ENCODE measurements at places on chromosomes 7 and 10.

DNA sequence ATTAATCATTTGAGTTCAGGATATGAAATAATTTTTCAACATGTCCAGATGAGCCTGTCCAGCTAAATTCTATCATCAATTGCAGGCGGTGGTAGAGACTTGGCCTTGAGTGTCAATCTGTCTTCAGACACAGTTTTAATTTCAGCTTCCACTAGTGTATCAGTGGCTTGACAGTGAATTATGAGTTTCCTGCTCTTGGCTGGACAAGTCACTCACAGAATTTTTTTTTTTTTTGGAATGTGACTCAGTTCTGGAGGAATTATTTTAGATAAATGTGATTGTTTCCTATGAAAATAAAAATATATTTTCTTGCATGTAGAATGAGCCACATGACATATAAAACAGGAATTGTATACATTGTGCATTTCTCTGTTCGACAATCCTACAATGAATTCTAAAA, 319.9 kb upstream of the AKR1E2 start:
- no peak for DNase-seq

- no peak for DNase-seq
These were observed 7.0 kb upstream of the RPEL1 start for GRCh38 chr10:103238506-103239252.

- no peak for DNase-seq
These were observed 125.9 kb upstream of the AKR1E2 start for GRCh38 chr10:4699950-4700730.

- DNase-seq: no peak
These were observed 11.8 kb upstream of the SGPL1 start for GRCh38 chr10:70803775-70804420.

DNA sequence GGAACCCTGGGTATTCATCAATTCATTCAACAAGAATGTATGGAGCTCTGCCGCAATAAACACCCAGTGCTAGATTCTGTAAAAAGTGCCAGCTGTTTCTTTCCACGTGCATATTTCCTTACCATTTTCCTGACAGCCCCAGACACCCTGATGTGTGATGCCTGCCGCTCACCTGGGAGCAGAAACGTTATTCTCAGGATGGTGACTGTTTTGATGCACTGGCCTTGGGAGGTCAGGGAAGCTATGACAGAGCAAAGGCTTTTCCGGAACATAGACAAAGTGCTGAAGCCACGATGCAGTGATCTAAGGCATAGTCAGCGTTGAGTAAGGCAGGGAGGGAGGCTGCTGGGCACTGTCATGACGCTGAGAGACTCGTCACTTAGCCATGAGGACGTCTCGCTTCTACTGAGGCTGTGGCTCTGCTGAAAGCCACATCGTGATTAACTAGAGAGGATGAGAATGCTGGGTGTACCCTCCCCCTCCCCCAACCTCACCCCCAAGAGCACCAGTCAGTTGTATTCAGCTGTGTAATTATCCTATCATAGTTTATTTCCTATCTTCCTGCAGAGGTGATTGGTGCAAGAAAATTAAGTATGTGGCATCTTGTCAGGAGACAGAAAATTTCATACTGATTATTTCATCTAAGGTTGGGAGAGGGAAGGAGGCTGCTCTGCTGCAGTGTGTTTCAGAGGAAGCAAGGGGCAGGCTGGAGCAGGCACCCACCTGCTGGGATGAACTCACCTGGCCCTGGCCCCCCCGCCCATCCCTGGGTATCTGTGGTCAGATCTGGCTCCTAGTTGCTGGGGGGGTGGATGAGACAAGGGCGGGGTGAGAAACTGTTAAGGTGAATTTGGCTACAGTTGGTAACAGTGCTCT, 48.8 kb upstream of the SMNDC1 start:
- DNase-seq: peak; percentile 62

DNA sequence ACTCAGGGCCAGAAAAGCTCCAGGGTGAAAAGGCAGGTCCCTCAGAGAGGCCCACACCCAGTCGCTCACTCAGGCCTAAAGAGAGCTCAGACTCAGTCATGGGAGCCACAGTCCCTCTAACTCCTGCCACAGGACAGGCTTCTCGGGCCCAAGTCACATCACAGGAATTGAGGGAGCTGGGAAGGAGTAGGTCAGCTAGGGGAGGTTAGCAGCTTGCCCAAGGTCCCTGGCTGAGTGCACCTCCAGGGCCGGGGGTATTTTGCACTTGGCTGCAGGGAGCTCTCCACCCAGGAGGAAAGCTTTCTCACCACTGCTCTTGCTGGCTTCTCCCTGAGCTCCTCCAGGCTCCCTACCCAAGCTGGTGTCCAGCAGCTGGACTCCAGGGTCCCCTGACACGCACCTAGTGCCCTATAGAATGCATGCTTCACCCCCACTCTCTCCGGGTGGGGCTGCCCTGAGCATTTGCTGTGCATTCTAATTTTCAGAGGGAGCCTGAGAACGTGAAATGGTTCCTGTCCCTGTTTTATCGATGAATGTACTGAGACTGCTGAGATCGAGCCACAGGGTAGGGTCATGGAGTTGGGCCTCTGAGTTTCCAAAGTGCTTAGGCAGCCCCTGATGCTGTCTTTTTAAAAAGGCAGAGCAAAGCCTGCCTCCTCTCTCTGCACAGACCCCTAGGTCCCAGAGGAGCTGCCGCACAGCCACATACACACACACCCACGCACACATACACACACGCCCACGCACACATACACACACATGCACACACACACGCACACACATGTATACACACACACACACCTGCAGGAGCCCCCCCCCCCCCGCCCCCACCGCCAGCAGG, 37.9 kb upstream of the RET start:
- no peak for DNase-seq

- DNase-seq: no peak
These were observed 78.0 kb upstream of the MACROH2A2 start for GRCh38 chr10:69974551-69975155.

DNA sequence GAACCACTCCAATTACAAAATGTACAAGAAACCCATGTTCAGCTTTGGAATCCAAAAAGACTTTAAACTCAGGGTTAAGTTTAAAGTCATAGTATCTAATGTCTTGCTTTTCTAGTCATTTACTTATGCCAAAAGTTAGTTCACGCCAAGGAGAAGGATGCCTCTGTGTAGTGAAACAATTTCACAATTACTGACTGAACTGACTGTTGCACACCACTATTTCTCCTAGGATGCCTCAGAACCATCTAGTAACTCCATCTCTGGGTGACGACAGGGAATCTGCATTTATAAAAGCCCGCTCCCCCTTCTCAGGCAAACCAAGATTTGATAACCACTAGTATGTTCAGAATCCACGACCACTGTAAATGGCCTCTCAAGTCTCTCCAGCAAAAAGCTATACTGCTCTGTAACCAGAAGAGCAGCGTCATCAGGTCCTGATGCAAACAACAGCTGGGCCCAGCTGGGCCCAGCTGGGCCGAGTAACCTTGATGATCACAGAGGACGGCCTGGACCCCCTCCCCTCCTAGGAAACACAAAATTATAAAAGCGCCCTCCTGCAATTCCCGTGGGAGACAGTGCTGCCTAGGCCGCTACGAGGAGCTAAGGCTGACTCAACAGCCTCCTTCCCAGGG, 680 bp upstream of the ADO start:
- no peak for DNase-seq

- no peak for DNase-seq
These were observed 40.7 kb downstream of the ANK3 start for GRCh38 chr10:60348982-60349381.

GRCh38 chr10:101560298-101561067, 27.6 kb downstream of the POLL start:
- DNase-seq: no peak

All from stimulated activated naive CD8-positive, alpha-beta T cell treated with anti-CD3 and anti-CD28 coated beads, Interleukin-15, Interleukin-2, amounts not matched to agents 100 U/mL and 50 U/mL, for 24 hours (primary cell).